NCI-H2029 (cell line): ENCODE measurements at places on chromosomes 7 and 10.

- DNase-seq, result no peak
Observed at GRCh38 chr7:140209866-140210609, 33.3 kb upstream of the KDM7A start.

DNA sequence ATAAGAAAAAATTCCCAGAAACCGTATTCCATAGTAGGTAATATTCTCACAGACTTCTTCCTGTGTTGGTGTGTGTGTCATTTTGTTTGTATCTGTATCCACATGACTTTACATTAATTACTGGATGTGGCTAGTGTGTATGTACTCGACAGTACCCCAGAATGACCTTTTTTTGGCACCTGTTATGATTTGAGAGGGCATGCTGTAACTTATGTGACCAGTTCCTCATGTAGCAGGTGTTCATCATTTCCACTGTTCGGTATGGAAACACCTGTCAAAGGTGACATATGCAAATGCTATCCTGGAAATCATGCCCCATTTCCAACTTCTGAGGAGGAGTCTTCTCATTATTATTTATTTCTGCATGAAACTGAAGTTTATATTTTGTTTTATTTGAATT lies 89.3 kb downstream of the ZMYND11 start:
- DNase-seq, result peak; percentile 21

DNA sequence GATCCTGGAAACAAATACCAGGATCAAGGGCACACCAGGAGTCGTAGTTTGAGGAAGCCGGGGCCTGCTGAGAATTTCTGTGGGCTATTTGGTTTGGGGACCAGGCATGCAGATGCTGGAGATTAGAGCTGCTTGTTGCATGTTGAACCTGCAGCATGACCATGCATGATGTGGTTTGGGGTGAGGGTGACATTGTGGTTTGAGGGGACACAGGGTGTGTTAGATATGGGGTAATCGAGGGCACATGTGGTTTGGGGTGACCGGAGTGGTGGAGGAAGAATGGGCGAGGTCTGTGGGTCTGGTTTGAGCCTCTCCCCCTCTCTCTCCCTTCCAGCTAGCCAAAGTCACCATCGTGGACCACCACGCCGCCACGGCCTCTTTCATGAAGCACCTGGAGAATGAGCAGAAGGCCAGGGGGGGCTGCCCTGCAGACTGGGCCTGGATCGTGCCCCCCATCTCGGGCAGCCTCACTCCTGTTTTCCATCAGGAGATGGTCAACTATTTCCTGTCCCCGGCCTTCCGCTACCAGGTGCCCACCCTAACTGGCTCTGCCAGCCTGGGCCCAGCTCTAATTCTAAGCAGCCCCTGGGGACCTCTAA lies 10.2 kb downstream of the NOS3 start:
- DNase-seq, result no peak

GRCh38 chr10:125101049-125101448 lies 59.3 kb downstream of the CTBP2 start:
- DNase-seq, result no peak

- DNase-seq, result no peak
Observed at GRCh38 chr10:61682323-61682722, 19.6 kb downstream of the CABCOCO1 start.

- DNase-seq, result no peak
Observed at GRCh38 chr10:1698185-1698584, 39.1 kb downstream of the ADARB2 start.

GRCh38 chr10:26446258-26446657 lies 8.1 kb downstream of the APBB1IP start:
- no peak for DNase-seq

DNA sequence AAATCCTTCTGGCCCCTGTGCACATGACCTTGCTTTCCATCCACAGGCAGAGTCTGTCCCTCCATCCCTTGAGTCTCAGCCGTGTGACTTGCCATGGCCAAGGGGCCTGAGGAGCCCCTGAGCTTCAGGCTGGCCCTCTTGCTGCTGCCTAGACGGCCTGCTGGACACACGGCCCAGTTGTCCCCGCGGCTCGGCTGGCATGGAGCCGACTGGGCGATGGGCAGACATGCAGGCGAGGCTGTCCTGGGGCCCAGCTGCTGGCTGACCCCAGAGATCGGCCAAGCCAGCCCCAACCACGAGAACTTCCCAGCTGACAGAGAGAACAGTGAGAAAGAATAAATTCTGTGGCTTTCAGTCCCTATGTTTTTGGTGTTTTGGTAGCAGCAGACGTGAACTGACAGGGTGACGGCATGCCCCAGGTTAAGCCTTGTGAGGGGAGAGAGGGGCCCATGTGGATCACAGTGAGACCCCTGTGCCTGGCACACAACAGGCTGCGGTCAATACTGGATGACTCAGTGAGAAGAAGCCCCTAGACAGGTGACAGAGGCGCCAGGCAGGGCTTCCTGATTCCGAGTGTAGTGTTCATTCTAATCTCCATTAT lies 11.7 kb downstream of the PRKAG2 start:
- DNase-seq, result no peak

DNA sequence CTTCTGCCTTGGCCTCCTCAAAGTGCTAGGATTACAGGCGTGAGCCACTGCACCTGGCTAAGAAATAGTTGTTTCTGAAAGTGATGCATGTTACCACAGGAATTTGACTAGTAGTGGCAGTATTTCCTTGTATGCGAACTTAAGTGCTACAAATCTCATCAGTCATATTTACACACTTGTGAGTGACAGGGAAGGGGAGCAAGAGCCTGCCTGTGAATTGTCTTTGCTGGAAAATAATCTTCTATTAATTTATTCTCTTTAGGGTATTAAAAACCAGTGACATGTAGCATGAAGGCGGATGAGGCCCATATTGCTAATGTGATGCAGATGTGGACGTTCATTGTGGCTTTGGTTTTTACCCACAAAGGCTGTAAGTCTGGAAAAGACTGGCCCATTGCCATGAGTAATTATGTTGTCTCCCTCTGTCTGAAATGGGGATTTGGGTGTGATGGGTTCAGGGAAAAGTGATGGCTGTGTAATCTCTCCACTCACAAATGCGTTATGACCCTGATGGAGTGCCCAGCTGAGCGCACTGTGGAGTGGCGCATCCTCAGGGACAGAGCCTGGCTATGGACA lies 97.6 kb downstream of the CCNY start:
- no peak for DNase-seq

DNA sequence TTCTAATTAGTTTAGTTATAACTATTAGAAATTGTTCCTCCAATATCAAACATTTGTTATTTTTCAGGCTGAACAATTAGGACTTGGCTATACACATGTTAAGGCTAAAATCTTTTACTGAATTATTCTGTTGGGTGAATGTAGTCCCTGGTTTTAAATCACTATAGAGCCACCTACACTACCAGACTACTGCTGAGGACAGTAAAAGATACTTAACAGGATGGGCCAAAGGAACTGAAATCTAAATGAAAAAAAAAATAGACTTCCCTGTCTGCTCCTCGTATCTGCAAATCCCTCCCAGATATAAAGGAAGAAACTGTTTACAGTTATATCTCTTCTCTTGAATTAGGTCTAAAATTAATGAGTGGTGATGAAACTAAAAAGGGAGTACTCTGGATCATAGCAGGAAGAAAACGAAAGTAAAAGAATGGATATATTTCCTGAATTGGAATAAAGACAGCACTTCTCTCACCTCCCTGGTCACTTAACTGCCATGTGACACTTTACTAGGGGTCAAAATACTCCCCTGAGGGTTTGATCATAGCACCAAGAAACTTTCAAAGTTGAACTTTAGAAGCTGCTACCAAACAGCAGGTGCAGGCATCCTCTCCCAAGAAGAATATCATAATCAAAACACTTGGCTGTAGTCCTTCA lies 12.7 kb downstream of the FBXW4 start:
- DNase-seq, result no peak

- DNase-seq, result no peak
Observed at GRCh38 chr10:10755490-10755889, 262.2 kb upstream of the CELF2 start.

- no peak for DNase-seq
Observed at GRCh38 chr7:149172534-149172920, 22.8 kb upstream of the ZNF282 start.

GRCh38 chr7:42014625-42015618 lies 222.1 kb downstream of the GLI3 start:
- no peak for DNase-seq

GRCh38 chr10:77544617-77545016 lies 93.0 kb downstream of the KCNMA1 start:
- no peak for DNase-seq

DNA sequence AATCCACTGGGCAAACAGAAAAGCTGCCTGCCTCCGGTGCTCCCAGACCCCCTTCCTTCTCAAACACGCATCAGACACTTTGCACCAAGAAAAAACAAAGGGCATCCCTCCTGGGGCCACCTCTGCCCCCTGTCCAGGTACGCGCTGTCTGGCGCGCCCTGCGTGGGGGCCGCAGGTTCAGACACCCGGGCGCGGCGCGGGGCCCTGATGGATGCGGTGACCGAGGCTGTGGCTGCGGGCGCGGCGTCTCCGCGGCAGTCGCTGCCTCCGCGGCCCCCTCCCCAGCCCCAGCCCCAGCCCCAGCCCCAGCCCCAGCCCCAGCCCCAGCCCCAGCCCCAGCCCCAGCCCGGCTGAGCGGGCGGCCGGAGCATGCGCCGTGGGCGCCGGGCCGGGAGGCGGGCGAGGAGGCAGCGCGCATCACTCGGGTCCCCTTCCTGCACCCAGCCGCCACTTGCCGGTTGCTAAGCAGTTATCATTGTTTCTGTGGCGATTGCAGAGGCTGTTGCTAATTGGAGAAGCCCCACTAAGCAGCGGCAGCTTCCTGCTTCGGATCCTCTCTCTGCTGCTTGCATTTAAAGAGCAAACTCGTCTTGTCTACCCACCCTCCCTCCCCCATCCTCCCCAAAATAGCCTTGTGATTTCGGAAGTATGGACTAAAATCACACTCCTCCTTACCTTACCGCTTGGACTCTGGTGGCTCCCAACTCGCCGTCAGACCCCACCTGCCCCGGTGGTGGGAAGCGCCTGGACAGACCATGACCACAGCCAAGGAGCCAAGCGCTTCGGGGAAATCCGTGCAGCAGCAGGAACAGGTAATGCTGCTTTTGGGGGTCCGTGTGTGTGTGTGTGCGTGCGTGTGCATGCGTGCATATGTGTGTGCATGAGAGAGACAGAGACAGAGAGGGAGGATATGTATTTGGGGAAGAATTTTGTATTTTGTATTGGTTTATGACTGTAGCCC lies 252.8 kb downstream of the DPP6 start:
- peak; percentile 30 for DNase-seq
